ENCODE measurements at places on chromosomes 2 and 18.

GRCh38 chr2:184646177-184646576, 47.8 kb downstream of the ZNF804A start:
- no peak for DNase-seq

DNA sequence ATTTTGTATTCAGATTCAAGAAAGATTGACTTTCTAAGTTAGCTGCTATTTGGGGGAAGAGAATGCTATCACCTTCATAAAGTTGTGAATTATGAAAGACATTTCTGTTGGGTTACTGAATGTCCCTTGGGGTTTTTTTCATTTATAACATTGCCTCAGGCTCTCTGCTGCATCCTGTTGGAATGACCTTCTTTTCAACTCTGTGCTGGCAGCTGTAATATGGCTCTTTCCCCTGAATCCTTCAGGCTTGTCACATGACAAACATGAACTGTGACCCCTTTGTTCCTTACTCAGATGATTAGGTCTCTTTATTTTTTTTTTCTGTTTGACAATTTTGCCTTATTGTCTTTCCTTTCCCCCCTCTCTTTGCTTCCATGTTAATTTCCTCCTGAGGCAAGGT, 159.8 kb downstream of the TAF4B start:
- DNase-seq = peak; percentile 17

GRCh38 chr18:21012308-21012707, 99.3 kb downstream of the ROCK1 start:
- no peak for DNase-seq

- DNase-seq = no peak
Measured at GRCh38 chr18:79260510-79260909, 135.2 kb upstream of the NFATC1 start.

- DNase-seq = peak; percentile 81
Measured at GRCh38 chr18:48229552-48229981, 179.6 kb downstream of the ZBTB7C start.

Data from spinal cord (tissue), 10 donors.